ENCODE measurements at places on chromosomes 4 and X.

DNA sequence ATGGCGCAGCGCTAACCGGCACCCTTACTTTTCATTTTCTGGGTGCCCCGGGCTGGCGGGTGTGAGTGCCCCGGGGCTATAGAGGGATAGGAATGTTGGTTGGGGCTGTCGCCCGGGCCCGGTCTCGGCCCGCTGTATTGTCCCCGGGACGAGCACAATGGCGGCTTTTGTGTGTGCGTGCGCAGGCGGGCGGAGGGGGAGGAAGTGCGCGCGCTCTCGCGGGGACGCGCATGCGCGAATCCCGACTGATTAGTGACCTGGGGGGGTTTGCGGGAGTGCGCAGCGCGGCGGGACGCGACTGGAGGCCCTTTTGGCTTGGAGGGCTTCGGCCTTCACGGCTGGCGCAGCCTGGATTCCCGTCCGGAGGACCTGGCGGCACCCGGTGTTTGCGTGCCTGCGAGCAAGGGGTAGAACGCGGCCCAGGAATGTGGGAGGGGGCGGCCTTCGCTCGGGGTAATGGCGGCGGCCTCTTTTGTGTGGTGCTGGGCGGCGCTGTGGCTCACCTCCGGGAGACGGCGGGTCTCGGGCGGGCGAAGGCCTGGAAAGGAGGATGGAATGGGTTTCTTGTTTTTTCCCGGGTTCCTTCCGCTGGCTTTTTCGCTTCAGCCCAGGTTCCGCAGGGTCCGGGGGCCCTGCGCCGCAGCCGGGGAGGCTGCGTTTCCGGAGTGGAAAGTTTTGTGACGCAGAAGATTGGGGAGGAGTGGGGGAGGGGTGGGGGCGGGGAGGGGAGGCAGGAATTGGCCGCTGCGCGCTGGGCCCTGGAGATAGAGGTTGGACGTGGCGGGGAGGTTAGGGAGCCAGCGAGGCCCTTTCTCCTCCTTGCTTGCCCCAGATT lies 618 bp downstream of the DDX3X start:
- DNase-seq, result peak; percentile 92

- no peak for DNase-seq
Observed at GRCh38 chr4:119652998-119653397, 24.4 kb upstream of the PDE5A start.

- DNase-seq, result peak; percentile 57
Observed at GRCh38 chr4:8185295-8185694, 13.8 kb upstream of the SH3TC1 start.

GRCh38 chr4:70660106-70660505 lies 6.2 kb downstream of the JCHAIN start:
- DNase-seq, result no peak

- DNase-seq, result no peak
Observed at GRCh38 chr4:20925176-20925575, 224.9 kb downstream of the PACRGL start.

- peak; percentile 5 for DNase-seq
Observed at GRCh38 chr4:137952116-137952515, 290.0 kb downstream of the SLC7A11 start.

DNA sequence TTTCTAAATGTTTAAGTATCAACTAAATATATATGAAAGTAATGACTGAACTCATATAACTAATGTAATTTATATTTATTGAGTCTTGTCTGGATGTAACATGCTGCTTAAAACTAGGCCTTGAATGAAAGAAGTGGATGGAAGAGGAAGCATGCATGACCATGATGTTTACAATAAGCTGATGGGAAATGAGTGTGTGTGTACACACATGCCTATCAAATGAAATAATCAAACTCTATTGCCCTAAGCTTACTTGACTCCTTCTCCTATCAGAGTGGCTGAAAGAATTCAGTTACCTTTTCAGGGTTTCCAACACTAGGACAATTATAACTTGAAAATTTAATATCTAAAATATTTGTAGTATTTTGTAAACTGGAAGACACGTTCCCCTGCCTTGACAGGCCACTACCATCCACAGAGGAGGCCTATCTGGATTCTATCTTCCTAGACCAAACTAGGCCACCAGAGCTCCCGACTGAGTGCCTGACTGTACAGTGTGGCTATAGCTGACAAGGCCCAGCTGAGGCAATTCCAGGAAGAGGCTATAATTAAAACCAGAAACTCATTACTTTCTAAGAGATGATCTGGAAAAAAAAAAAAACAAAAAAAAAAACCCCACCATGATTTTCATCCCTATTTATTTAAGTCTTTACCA lies 7.6 kb downstream of the ARSJ start:
- no peak for DNase-seq

GRCh38 chr4:146222313-146222712 lies 8.0 kb downstream of the REELD1 start:
- no peak for DNase-seq

- DNase-seq, result peak; percentile 35
Observed at GRCh38 chrX:124211312-124211942, 121.0 kb upstream of the TEX13D start.

DNA sequence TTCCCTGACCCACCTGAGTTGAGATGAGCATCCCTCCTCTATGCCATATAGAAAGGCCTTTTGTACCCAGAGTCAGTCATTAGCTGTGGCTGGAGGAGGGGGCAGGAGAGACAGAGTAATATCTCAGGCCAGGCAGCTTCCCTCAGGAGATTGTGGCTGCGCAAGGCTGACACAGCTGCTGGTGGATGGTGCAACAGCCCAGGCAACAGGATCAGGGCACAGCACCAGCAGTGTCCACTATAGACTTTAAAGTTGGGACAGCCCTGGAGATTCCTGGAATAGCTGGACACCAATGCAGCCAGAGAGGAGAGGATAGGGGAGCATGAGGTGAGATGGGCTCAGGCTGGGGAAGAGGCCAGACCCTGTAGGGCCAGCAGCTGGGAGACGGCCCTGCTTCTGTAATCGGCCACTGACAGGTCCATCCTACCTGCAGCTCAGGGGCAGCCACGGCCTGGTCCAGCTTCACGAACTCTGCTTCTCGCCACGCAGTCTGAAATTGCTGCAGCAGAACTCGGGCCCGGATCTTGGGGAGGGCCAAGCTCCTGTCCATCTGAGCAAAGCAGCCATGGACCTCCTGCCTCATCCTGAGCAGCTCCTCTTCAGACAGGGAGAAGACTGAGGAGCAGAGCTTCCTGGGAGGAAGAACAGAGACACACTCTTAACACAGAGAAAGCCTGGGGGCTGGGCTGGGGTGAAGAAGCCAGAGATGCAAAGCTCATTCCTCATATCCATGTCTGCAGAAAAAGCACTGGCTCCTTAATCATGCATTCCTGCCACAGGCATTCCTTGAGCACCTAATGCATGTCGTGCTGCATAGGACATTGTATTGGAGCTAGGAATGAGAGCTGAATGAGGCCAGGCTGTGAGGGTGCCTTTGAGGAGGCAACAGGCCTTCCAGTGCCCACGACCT lies 90.1 kb downstream of the EVC2 start:
- DNase-seq, result no peak

DNA sequence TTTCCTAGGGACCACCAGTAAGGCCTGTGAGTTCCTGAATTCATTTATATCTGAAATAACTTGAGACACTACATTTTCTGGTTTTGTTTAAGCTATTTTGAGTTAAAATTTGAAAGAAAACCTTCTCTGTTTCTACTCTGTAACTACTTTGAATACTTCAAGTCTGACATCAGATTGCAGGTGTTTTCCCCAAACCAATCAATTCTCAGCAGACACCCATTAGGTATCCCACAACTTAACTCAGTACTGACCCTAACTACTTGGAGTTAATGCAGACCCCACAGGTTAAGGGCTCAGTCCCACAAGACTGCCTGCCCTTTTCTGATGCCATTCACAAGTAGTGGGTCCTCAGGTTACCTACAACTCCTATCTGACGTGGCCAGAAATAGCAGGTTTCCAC lies 1100.0 kb upstream of the SLIT2 start:
- no peak for DNase-seq

- no peak for DNase-seq
Observed at GRCh38 chrX:113009837-113010236, 169.2 kb upstream of the AMOT start.

GRCh38 chr4:105147553-105148161 lies 981 bp downstream of the TET2 start:
- peak; percentile 88 for DNase-seq

GRCh38 chr4:105548483-105548882 lies 3.9 kb upstream of the ARHGEF38 start:
- DNase-seq, result no peak

GRCh38 chrX:319579-320125 lies 1.1 kb upstream of the GTPBP6 start:
- peak; percentile 20 for DNase-seq

GRCh38 chr4:10115797-10116568 lies 616 bp downstream of the WDR1 start:
- DNase-seq, result peak; percentile 44

DNA sequence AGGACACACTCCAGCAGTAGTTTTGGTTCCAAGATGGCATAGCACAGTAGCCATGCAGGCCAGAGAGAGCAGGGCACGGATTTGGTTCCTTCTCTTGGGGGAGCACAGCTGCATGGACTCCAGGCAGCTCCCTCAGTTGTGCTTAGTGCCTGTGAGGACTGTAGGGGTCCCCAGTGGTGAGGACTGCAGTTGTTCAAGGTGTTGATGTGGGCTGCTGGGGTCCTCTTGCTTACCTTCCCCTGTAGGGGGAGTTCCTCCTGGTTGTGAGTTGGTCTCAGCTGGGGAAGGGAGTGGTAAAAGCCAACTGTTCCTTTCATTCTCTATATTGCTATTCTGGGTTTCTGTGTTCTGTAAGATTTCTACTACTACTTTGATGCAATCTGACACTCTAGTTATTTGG lies 606.5 kb downstream of the MAGEB5 start:
- DNase-seq, result no peak

DNA sequence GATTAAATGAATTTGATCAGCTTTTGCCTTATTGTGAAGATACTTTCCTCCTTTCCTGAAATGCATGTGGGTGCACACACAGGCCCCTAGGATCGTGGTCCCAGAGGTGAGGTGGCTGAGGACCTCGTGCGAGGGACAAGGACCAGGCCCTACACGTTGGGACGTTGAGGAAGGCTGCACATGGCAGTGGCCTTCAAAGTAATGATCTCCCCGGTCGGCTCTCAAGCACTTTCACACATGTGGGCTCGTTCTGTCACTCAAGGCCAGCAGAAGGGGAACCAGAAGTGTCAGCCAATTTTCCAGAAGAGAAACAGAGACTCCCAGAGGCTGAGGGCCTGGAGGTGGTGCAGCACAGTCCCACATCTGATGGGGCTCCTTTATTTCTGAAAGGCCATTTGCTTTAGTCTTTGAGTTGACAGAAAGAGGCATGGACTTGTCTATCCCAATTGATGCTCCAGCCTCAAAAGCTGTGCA lies 196.8 kb downstream of the AFAP1 start:
- DNase-seq, result no peak

GRCh38 chrX:48782795-48783194 lies 3.6 kb upstream of the GATA1 start:
- no peak for DNase-seq

DNA sequence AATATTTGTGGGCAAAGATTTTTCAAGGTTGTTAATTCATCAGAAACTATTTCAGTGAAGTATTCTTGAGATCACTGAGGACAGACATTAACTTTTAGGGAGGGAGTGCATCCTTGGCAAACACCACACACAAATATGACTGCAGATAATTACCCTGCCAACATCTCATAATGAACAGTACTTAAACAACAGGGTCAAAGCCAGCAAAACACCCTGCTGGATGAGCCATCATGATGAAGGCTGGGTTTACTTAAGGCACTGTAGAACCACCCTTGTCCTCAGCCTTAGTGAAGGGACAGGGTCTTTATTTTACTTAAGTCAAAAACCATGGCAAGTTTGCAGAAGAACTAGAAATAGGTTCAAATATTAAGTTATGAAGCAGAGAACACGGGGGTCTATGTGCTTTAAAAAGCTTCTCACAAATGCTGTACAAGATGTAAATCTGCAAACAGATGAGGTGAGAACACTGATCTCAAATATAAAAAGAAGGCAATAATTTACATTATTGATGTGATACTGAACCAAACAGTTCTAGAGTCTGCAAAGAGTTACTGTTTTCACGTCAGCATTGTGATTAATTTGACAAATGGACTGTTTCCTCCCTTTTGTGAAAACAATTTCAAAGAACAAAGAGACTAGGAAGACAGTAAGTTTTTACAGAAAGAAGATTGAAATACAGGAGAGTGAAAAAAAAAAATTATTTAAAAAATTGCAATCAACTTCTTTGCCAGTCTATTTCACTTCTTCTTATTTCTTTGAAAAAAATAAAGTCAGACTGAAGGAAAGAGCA lies 28.2 kb downstream of the TAPT1 start:
- no peak for DNase-seq

GRCh38 chr4:140686796-140687195 lies 69.4 kb downstream of the TBC1D9 start:
- DNase-seq, result peak; percentile 14

DNA sequence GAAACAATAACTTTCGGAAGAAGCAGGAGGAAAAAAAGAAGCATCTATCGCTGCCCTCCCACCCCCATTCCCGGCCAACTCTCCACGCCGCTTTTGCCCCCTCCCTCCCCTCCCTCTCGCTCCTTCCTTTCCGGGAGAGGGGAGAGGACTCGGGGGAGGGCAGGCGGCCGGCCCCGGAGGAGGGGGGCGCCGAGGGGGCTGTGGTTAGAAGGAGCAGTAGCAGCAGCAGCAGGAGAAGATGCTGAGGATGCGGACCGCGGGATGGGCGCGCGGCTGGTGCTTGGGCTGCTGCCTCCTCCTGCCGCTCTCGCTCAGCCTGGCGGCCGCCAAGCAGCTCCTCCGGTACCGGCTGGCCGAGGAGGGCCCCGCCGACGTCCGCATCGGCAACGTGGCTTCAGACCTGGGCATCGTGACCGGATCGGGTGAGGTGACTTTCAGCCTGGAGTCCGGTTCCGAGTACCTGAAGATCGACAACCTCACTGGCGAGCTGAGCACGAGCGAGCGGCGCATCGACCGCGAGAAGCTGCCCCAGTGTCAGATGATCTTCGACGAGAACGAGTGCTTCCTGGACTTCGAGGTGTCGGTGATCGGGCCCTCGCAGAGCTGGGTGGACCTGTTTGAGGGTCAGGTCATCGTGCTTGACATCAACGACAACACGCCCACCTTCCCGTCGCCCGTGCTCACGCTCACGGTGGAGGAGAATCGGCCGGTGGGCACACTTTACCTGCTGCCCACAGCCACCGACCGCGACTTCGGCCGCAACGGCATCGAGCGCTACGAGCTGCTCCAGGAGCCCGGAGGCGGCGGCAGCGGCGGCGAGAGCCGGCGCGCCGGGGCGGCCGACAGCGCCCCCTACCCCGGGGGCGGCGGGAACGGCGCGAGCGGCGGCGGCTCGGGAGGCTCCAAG lies 1.3 kb downstream of the PCDH7 start:
- DNase-seq, result peak; percentile 67

DNA sequence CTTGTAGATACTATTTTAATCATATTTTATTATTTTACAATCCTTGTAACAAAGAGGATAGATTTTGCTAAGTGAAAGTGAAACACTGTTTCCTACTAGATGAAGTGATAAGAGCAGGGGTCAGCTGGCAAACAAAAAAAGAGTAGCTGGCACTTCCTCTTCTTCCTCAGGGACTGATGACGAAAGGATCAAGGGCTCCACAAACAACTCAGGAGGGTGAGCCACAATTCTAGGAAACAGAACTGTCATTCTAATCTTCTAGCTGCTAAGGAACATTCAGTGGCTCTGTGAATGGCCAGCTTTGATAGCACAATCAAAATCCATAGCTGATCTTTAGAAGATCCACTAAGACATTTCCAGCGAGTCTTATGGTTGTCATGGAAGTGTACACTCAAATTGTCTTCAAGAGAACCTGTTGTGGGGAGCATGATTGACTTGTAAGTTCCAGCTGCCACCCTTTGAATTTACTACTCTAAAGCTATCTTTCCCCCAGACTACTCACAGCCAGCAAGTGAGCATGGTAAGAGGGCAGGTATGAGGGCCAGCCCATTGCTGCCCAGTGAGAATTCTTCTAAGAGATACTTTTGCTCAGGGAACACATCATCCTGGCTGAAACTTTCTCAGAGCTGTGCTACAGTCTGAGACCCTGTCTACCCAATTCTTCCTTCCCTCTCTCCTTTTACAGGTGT lies 275.7 kb upstream of the RASGEF1B start:
- DNase-seq, result no peak
